ENCODE measurements at places on chromosomes 11 and 22. TPM values are rescaled to one million over a fixed set of nuclear protein-coding genes. Genes with fewer than 3 reads are reported as not detected.

Gene AMPD3
- total RNA-seq = 11.6 TPM

Gene DGAT2
- total RNA-seq = 6.2 TPM

Gene HEPHL1
- total RNA-seq = not detected

Gene B4GAT1
- total RNA-seq = 27.4 TPM

Gene TECTA
- 0.87 TPM for total RNA-seq

Gene SMIM35
- total RNA-seq = not detected

Gene TIGD3
- 0.43 TPM for total RNA-seq

Gene GLYAT
- total RNA-seq = not detected

Gene GALNT18
- 55.5 TPM for total RNA-seq

Gene SLN
- 1.0 TPM for total RNA-seq

Gene OR4A16
- not detected for total RNA-seq

Gene OR10A2
- total RNA-seq = not detected

Gene B4GALNT4
- 1.9 TPM for total RNA-seq

Gene FADS3
- total RNA-seq = 68.5 TPM

Gene GAL
- not detected for total RNA-seq

Gene MLC1
- 2.3 TPM for total RNA-seq

Gene MS4A4A
- 53.9 TPM for total RNA-seq

Gene RASD2
- 4.1 TPM for total RNA-seq

Gene FAM227A
- total RNA-seq = 0.98 TPM
